ENCODE measurements at places on chromosomes 2 and 18.
A peak's percentile ranks its signal among the peaks of the same experiment; 100 is the strongest.

GRCh38 chr18:4203568-4204437 lies 251.3 kb downstream of the DLGAP1 start:
- no peak for DNase-seq

DNA sequence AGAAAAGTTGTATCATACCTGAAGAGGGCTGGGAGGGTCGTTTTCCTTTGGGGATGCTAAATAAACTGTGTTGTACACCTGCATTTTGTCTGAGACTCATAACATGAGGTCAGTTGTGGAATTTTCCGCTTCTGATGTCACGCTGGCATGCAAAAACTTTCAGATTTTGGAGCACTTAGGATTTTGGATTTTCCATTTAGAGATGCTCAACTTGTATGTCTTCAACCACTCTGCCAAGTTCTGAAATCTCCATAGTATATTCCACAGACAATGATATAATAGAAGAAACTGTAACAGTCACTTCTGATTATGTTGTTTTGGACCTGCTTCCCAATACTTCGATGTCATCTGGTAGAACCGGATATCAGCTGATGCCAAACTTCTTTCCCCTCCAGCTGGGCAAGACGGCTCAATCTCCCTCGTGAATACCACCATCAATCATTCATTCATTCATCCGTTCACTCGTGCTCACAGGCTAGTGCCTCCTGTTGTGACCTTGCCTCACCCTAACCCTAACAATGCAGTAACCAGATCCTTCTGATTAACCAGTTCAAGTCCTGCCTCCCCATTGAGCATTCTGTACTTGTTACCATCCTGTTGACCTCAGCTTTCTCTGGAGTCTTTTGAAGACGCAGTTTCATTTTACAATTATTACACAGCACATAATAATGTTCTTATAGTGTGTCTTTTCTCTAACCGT lies 5.3 kb upstream of the PLEKHH2 start:
- no peak for DNase-seq

DNA sequence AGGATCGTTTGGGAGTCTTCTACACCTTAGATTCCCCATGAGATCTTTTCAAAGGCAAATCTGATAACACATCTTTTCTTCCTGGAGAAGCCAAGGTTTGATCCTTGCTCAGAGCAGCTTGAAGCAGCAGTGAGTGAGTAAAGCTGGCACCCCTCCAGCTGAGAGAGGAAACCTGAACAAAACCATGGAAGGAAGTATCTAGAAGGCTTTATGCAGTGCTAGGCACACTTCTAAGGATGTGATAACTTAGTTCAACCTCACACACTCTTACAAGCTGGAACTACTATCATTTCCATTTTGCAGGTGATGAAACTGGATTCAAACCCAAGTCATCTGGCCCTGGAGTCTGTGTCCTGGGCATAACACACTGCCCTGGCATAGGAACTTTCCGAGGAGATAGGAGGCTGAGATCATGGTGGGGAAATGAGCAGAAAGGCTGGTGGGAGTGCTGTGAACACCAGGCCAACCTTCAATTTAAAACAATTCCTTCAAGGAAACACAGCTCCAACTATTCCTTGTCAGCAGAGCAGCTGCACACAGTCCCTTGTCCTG lies 71.2 kb downstream of the CTAGE1 start:
- DNase-seq, result peak; percentile 55

DNA sequence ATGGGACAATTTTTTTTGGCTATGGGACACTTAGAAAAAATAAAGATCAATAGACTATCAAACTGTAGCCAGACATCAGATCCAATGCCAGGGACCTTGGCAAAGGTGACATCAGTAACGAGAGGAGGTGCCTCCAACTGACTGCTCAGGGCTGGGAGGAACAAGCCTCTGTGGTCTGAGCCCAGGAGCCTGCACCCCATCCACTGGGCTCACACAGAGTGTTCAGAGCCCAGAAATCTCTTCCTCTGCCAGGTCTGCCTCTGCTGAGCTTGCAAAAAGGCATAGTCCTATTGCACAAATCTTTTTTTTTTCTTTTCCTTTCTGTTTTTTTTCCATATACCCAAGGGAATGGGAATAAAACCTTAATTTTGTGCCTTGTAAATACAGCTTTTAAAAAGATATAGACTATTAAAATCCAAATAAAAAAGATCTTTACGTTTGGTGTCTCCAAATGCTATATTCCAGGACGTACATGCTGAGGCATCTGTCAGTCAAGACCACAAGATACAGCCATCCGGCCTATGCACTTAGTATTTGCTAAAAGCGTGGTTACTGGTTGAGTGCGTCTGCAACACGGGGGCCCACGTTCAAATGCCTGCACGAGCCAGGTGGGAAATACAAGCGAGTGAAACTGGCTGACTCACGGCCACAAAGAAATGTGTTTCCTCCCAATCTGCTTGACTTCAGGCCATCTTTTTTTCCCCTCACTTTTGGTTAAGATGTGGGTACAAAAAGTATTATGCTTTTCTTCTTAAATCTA lies 7.8 kb upstream of the ARHGAP25 start:
- DNase-seq, result peak; percentile 89

DNA sequence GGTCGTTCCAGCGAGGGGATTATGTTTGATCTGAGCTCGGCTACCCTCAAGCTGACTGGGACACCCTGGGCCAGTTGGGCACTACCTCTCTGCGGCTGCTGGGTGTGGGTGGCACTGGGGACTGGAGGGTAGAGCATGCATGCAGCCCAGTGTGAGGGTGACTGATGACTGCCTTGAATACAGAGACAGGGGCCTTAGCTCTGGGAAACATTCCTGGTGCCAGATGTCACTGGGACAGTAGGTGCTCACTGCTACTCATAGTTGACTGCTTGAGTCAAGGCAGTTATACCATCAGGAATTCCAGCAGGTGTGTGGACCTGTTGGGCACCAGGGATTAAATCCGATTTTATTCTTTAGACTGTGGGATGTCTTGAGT lies 33.6 kb upstream of the ATP6V1B1 start:
- DNase-seq, result no peak

GRCh38 chr18:58391932-58392323 lies 237.0 kb downstream of the ALPK2 start:
- no peak for DNase-seq

- DNase-seq, result no peak
Observed at GRCh38 chr2:221975151-221975550, 323.6 kb downstream of the PAX3 start.

DNA sequence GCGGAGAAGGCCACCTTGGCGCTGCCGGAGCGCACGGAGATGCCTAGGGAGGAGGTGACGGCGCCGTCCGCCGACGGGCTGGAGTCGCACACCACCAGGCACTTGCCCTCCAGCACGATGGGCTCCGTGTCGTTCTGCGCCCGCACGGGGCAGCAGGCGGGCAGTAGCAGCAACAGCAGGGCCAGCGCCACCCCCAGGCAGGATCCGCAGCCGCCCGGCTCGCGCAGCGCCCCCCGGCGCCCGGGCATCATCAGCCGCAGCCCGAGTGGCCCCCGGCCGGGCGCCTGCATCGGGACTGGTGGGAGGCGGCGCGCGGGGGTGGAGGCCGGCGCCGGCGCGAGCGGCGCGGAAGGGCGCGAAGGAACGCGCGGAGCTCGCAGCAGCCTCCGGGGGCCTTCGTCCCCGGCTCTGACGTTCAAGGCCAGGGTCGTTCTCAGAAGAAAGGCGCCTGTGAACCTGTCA lies 2.2 kb downstream of the CBLN2 start:
- no peak for DNase-seq

DNA sequence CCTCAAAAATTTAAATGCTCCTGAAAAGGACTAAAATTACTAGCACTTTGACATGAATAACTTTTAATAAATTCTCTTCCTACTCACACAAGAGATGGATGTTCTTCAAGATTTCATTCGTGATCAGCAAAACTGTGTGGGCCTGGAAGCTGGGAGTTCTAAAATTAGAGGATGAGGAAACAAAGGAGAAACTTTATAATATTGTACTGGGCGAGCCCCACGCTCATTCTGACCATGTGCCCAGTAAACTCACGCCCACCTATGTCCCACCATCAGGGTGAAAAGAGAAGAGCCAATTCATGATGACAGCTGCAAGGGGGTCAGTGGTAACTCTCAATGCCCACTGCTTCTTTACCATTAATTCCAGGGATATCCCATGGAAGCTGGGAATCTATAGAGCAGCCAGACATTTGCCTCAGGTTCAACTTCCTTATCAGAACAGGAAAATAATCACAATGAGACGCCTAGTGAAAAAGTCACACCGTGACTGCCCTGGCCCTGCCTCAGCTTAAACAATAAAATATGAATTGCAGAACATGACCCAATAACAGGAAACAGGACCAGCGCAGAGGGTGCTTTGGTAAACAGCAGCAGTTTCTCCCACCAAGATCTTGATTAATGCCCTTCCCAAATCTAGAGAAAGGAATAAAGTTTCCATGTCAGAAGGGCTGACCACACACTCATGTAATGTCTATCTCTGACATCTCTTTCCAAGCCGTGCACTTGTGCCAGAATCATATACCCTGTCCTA lies 438.6 kb downstream of the TXNL1 start:
- no peak for DNase-seq

DNA sequence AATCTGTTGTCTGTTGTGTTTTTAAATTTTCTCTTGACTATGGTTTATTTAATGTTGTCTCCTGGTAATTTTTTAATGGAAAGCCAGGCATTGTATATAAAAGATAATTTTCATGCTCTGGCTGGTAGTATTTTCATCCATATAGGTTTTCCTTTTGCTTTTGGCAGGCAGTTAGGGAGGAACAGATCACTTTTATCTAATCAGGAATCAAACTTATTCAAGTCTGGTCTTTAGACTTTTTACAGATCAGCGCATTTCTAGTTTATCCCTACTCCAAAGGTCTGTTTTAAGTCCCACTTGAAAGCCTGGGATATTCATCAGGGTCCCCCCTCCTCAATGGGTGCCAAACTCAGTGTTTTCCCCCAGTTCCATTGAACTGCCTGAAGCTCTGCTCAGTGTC lies 17.2 kb downstream of the PLB1 start:
- no peak for DNase-seq

Data from CD4-positive, alpha-beta T cell treated with Interleukin-6 for 4 hours (primary cell).